Lung microvascular endothelial cell (primary cell): ENCODE measurements at places on chromosomes 6 and 20.
A peak's percentile ranks its signal among the peaks of the same experiment; 100 is the strongest.

GRCh38 chr6:122568350-122568749 lies 41.9 kb upstream of the PKIB start:
- DNase-seq: no peak

- peak; percentile 55 for DNase-seq
Observed at GRCh38 chr6:129893640-129894039, 32.5 kb upstream of the TMEM244 start.

DNA sequence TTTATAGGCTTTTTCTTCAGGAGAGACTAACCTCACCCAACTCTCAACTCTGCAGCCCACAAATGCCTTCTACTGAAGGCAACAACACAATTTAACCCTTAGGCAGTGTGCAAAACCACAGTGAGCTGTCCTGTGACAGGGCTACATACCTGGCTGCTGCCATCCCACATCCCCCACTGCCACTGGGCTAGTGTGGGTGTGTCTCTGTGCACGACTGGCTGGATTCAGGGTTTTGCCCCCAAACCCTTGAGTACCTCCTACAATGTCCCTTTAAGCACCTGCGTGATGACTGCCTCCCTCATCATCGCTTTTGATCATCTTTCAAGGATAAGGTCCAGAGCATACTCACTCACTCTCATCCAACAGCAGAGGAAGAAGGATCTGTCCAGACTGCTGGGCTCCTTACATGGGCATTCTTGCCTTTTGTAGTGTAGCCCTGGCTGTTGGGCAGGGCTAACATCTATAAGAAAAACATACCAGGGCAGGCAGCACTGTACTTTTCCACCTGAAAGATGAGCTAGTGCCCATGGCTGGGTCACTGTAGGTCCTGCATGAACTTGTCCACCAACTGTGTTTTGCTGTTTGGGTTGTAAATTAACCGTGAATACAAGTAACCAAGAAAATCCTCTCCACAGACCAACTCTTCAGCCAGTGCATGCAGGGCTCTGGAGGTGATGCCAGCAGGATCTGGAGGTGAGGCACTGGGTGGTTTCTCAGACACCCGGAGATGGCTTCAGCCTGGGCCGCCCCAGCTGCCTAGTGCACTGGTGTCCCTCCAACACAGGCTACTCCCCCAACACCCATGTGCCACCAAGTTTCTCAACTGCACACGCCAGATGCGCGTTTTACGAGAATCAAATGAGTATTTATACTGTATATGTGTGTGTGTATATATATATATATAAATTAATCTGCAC lies 45.2 kb downstream of the PLCG1 start:
- no peak for DNase-seq

DNA sequence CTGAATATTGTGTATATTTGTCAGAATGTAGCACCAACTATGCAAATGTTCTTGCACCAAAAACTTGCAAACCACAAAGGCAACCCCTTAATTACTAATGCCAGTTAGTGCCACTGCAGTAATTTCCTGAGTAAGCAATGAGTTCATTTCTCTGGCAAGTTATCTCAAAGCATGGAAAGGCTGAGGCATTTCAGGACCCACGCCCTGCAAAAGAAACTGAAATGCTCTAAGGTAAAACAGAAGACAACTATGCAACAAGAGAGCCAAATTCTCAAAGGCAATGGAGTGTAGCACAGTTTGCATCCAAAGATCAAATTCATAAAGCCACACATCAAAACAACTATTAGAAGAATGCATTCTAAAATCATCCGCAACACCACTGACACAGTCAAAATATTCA lies 994.4 kb downstream of the EYS start:
- DNase-seq: no peak

- no peak for DNase-seq
Observed at GRCh38 chr20:51876313-51876940, 74.1 kb upstream of the SALL4 start.

DNA sequence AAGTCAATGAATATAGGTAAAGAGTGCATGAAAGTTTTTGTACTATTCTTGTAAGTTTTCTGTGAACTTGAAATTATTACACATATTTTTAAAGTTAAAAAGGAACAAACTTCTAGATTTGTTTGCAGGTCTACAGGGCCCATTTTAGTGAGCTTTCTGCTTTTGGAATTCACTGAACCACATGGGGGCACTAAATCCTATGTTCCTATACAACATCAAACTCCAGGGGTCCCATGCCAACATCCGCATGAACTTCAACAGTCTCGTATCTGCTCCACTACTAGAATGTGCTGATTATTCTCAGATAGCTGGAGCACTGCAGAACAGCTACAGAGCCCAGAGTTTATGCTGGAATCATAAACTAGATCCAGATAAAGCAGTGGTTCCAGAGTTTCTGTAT lies 347.9 kb upstream of the SPTLC3 start:
- DNase-seq: no peak

GRCh38 chr20:62695448-62696414 lies 12.9 kb upstream of the NTSR1 start:
- no peak for DNase-seq

DNA sequence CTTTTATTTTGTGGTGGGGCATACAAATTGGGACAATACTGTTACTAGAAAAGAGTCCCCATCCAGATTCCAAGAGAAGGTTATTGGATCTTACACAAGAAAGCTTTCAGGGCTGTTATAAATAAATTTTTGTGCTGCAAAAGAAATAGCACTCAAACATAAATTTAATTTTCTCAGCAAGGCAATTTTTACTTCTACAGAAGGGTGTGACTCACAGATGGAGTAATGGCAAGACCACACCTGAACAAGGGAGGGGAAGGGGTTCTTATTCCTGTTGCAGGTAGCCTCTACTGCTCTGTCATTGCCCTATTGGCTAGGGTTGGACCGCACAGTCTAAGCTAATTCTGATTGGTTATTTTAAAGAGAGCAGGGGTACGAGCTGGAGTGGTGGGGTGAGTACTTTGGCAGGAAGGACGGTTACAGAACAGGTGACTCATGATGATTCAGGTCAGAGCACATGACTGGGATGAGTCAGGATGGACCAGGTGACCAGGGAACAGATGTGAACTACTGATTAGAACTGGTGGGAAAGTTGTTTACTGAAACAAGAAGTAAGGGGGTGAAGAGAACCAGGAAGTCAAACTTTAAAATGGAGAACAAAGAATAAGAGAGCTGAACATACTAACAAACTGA lies 41.1 kb downstream of the CNR1 start:
- DNase-seq: no peak

DNA sequence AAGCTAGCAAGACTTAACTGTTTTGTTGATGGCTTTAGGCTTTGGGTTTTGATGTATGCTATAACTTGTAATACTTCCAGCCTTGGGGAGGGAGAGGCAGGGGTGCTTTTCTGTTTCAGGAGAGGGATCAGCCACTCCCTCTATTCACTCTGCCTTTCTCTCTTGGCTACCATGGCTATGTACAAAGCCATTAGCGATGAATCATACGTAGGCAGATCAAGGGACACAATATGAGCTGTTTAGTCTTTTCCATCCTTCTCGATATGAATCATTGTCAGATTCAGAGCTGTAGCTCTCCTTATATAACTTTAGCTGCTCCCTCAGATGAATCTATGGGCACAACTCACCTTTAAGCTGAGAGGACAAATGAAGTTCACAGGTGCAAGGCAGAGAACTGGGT lies 230.6 kb downstream of the TSHZ2 start:
- no peak for DNase-seq

DNA sequence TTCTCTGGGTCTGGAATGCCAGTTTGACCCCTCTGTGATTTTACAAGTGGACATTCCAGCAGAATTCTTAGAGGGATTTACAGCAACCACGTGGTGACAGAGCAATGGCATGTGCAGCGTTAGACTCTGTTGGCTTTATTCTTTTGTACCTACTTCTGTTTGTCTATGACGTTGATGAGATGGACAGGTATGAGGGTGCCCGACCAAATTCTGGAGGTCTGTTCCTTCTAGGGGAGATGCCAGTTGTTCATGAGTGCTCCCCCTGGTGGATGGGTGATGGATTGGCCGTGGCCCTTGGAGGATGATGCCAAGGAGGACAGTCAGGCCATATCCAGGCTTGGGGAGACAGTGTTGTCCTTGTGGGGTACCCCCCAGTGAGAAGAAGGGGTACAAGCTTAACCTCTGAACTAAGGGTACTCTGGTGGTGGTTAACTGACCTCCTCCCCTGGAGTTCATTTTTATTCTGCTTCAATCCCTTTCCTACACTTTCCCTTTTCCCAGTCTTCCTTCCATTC lies 198.6 kb downstream of the DTNBP1 start:
- peak; percentile 34 for DNase-seq

- DNase-seq: peak; percentile 27
Observed at GRCh38 chr6:30798494-30798893, 54.1 kb upstream of the IER3 start.
